ENCODE measurements at places on chromosomes 11 and 22.
A peak's percentile ranks its signal among the peaks of the same experiment; 100 is the strongest.

DNA sequence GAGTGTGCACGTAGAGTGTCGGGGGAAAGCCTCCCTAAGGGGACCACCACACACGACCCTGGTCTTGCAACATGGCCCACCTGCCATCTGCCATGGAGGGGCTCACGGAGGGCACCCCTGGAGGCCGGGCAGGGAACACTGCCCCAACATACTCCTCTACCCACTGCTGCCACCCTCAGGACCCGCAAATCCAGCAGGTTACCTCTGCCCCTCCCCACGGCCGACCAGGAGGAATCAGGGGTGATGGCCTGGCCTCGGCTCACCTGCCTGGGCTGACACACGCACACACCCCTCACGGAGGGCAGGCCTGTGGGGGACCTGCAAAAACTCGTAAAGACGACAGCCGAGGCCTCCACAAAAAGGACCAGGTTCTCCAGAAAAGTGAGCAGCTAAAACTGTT, 30.2 kb downstream of the CHID1 start:
- no peak for DNase-seq

DNA sequence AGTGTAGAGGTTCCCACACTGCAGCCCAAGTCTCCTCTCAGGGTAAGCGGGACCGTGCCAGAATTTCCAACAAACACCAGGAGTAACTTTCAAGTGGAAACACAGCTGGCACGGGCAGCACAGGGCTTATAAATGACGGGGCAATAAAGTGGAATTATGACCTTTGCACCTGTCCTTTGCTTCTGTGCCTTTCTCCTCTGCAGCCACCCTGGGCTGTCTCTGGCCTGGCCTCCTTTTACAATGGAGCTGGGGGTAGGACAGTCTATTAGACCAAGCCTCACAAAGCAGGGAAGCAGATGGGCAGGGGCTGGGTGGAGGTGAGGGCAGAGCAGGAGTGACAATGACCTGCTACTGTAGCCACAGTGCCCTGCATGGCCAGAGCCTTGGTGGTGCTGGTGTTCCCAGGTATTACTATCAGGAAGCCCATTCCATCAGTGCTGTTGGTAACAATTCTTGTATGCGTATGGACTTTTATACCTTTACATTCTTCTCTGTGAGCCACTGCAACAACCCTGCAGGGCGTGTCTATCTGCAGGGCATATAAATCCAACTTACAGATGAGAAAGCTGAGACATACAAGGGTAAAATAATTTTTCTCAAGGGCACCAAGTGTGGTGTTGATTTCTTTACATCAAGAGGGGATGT, 387.8 kb downstream of the CTTN start:
- no peak for DNase-seq

- DNase-seq: no peak
Observed at GRCh38 chr11:10876158-10876557, 18.3 kb upstream of the ZBED5 start.

DNA sequence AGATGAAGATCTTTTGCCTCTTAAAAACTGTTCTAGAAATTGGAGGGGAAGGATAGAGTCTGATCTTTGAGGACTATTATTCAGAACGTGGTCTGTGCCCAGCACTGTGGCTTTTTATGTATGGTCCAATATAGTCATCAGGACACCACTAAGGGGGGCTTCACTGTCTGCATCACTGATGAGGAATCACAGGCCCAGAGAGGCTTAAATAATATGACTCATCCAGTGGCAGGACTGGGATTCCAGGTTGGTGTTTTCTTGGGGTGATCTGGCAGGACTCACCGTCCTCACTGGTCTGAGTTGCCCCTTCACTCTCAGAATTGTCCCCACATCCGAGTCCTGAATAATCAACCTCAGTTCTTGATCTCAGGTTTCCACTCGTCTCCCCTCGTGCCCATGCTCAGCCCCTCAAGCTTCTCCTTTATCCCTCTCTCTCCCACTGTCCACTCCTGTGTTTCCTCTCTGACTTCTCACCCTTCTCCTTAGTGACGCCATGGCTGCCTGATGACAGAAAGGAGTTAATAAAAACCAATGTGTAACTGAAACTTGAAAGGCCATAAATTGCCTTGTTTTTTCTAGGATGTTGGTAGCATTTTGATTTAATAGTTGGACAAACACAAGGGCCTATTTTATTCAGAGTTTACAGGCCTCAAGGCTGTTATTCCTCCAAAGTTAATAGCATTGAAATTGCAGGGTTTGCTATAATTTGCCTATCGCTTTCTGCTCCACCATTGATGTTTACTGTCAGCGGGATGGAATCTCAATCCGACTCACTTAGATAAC, 95.7 kb upstream of the NNMT start:
- DNase-seq: no peak

- DNase-seq: no peak
Observed at GRCh38 chr22:27616033-27616432, 185.5 kb downstream of the MN1 start.

DNA sequence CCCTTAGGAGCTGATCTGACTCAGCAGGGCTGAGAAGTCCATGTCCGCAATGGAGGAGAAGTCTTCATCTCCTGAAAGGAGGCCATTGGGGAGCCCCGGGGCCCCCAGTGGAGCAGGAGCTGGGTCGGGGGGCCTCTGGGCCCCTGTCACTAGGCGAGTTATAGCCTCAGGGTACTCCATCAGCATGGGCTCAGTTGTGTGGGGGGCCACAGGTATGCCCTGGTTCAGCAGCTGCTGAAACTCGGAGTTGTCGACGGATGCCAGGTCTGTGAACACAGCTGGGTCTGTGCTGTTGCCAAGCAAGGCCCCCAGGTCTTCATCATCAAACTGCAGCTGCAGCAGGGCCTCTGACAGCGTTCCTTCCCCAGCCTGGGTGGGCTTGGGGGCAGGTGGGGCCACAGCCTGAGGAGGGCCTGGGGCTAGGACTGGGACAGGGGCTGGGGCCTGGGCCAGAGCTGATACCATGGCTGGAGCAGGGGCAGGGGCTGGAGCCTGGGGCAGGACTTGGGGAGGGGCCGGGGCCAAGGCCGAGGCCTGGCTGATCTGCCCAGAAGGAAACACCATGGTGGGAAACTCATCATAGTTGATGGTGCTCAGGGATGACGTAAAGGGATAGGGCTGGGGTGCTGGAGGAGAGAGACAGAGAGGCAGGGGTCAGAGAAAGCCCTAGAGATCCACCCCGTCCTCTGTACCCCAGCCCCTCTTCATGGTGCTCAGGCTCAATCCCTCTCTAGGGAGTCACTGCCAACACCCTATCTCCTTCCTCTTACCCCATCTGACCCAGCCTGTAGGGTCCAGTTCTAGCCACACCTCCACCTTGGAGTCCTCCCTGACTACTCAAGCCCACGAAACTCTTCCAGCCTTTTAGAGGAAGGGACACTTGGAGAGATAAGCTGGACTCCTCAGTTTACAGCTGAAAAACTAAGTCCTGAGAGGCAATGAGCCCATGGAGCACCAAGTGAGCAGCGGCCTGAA, 8.1 kb downstream of the RELA start:
- DNase-seq: no peak

DNA sequence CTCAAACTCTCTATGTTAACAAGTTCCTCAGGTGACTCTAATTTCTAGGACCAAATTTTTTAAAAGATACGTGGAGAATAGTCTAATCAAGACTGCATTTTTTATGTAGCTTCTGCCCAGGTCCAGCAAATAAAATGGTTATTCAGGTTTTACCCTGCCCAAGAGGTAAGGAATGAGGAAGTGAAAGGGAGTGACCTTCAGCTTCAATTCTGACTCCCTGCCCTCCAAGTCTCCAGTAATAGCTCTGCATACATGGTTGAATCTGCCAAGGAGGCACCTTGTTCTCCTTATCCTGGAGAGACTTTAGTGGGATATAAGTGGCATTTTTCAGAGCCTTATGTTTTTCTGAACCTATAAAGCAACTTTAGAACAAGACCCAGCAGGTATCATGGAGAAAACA, 15.5 kb downstream of the MUC15 start:
- no peak for DNase-seq

- no peak for DNase-seq
Observed at GRCh38 chr22:43796567-43796966, 15.5 kb downstream of the EFCAB6 start.

- DNase-seq: no peak
Observed at GRCh38 chr11:18986744-18987143, 47.5 kb upstream of the MRGPRX1 start.

GRCh38 chr11:406796-407650, 7.8 kb downstream of the SIGIRR start:
- DNase-seq: peak; percentile 72

DNA sequence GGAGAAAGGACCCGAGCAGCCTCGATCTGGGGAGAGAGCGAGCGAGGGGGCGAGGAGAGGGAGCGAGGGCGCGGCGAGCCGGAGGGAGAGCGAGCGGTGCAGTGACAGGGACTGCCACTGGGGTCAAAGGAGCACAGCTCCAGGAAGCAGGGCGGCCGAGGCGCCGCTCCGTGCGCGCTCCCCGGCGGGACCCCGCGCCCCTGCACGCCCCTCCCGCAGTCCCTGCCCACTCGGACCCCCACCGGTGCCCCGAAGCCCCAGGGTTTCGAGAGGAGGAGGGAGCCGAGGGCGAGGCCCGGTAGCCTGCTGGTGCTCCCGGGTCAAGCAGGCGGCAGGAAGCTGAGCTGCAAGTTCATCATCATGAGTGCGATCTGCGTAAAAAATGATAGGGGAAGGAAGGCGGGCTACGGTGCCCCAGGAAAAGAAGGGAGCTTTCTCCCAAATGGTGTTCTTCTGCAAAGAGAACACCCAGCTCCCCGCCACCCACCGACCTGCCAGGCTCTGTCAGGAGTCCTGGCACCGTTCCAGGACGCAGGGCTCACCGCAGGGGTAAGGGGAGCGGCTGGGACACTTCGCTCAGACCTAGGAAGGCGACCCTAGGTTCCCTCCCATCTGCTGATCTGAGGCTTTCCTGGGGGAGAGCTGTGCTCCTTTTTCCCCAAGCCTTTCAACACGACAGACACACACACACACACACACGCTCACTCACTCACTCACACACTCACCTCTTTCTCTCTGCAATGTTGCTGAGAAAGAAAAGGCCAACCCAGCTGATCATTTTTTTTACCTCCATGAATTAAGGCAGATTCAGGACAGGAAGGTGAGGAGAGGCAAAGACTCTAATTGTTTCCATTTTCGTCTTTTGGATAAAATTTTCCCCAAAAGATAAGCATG, at the start of gene MPPED2:
TSS of gene MPPED2 (minus strand) at position 103 of the 894 bp plus-strand sequence. CDS start 5,980 bp downstream, outside the sequence.
- peak; percentile 14 for DNase-seq

DNA sequence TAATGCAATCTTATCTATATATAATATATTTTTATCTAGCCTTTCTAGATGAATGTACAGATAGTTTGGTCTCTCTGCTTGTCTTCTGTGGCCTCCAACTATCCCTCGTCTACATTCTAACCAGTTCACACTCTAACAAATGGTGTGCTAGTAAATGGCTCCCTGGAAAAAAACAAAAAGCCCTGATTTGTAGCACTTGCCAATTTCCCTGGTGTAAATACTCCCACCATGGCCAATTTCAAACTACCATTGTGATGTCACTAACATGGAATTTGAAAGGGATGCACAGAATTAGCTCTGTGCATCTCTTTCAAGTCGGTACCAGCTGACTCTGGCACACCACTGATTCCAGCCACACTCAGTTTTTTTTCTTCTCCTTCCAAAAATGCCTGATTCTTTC, 154.6 kb downstream of the MYO18B start:
- DNase-seq: no peak

GRCh38 chr11:44858796-44859527, 91.7 kb downstream of the TP53I11 start:
- no peak for DNase-seq

Measured in BE2C (cell line).